Stimulated activated CD4-positive, alpha-beta T cell treated with anti-CD3 and anti-CD28 coated beads, Interleukin-2, amount 100 ng/mL, for 48 hours (primary cell): ENCODE measurements at places on chromosomes 16 and 17.

DNA sequence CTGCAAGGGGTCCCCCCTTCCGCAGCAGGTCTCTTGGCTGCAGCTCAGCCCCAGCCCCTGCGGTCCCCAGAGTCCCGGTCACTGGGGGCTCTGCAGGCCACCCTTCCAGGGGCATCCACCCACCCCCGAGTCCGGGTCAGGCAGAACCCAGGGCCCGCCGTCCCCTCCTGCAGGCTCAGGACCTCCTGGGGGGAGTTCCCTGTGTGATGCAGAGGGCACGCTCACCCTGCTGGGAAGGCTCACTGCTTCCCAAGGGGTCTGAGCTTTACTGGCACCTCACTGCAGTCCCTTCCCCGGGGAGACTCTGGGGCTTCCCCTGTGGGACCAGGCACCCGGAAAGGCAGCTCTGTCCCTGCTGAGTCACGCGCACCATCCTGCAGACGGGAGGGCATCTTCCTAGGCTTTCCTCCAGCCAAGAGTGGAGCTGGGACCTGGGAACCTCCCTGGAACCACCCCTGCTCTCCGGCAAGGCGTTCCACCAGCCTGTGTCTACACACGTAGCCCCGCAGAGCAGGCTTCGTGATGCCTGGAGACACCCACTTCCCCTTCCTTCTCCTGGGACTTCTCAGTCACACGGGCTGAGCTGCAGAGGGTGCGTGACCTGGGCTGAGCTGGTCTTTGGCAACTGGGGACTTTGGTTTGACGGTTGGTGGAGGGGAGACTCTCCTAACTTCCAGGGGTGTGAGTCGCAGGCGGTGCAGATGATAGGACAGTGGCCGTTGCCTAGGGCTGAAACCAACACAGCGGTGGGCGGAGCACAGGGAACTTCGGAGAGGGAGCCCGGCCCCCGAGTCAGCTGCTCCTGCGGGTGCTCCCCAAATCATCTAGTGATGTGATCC is 23.4 kb downstream of the SLC25A10 start:
- DNase-seq: no peak

GRCh38 chr17:3834811-3835210 is 11.2 kb downstream of the NCBP3 start:
- no peak for DNase-seq

DNA sequence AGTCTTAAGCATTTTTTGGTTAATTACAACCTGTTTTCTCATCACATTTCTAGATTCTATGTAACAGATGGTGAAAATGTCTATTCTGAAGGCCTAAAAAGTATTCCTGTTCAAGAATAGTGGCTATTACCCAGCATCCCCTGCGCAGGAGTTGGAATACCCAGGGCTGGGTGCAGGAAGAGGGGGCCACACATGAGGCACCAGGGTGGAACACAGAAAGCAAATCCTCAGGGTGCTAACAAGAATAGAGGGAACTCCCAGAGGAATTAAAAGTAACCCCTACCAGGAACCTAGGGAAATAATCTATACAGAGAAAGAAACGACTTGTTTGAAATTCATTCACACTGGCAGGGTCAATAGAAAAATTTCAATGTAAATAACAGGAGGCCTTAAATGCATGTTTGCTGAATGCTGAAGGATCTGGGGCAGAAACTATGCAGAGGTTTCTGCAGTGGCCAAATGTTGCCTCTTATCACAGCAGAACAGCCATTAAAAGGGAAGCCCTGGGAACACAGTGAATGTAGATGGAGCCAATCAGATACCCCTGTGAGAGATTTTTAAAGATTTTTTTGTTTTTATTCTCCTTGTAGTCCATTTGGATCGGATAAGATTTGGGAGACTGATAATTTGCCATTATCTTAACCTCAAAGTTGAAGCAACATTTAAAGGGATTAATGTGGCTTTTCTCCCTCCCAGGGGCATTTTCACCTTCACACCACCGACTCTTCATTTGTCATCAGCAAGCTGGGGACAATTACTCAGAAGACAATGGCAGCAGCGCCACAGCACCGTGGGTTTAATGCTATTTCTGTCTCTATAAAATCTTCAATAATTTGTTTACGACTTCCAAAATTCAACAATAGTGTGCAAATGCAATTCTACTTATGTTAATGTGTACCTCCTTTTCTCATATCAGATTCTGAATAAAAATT is 196.0 kb upstream of the PSMD7 start:
- no peak for DNase-seq

GRCh38 chr16:89044418-89045180 is 49.1 kb upstream of the ACSF3 start:
- DNase-seq: no peak

DNA sequence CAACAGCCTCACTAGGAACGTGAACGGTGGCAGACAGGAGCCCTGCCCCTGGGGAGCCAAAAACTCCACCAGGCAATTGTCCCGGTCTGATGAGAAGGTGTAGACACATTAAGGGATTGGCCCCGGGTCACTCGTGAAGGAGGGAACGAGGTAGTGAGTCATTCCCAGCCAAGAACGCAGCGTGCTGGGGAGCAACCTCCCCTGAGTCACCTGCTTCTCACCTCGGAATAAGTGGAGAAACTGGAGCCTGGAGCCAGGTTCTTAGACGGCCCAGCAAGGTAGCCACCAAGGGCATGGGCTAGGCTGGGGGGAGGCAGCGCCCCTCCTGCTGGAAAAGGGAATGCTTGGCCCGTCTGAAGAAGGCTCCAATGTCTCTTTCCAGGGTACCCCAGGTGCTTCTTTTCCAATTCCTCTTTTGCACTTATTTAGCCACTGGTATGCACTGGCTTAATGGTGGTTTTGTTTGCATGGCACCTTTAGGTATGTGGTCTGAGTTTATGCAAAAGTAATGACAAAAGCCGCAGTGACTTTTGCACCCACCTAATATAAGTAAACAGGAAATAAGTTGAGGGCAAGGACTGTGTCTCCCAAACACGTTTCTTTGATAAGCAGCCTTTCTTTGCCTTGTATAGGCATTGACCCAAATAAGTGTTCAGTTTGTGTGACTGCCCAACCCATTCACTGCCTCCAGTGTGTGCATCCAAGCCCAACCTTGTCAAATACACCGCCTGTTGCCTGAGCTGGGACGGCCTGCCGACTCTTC is 1.8 kb upstream of the HELZ start:
- no peak for DNase-seq
